Activated CD8-positive, alpha-beta memory T cell treated with anti-CD3 and anti-CD28 coated beads, Interleukin-2, amount 10 ng/mL, durations not matched to agents 7 days and 5 days (primary cell): ENCODE measurements at places on chromosomes 12 and 14. TPM values are rescaled to one million over a fixed set of nuclear protein-coding genes. Genes with fewer than 3 reads are reported as not detected.

PRKD1 gene
- not detected for total RNA-seq

CDKN3 gene
- total RNA-seq, result 96.0 TPM

SIX6 gene
- not detected for total RNA-seq

TSHR gene
- total RNA-seq, result not detected

DNA sequence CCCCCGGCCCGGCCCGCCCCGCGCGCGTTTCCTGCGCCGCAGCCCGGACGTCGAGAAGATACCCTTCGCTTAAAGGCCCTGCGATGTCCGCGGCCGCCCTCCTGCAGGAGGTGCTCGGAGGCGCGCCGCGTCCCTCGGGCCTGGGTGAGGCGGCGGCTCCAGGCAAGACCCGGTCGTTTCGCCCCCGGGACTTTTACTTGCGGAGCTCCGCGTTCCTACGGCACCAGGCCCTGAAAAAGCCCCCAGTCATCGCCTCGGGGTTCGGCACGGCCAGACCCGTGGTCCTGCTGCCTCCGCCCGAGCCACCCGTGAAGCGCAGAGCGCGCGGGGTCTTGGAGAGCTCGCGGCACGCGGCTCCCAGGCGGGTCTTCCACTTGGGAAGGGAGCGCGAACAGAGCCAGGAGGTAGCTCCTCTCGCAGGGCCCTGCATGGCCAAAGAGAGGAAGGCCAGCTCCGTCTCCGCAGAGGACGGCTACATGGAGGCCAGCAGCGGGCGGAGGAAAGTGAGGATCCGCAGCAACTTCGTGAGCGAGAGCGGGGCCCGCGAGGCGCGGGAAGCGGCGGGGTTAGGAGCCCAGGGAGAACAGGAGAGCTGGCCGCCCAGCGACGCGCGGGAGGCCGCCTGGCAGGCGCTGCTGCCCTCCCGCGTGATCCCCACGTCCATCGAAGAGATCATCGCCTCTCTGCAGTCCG lies 26.9 kb downstream of the TTC6 start:
- H3K36me3 ChIP-seq, result no peaks in the 10 kb centered on the region
- no peak overlapping the region for H3K4me3 ChIP-seq
- H3K27ac ChIP-seq, result no peak overlapping the region
- peaks cover 7% of the 10 kb centered on the region for H3K27me3 ChIP-seq
- DNase-seq, result no peak
- H3K4me1 ChIP-seq, result no peaks in the 10 kb centered on the region

- no peak overlapping the region for H3K27ac ChIP-seq
- H3K4me1 ChIP-seq, result peaks cover 27% of the 10 kb centered on the region
- no peak overlapping the region for H3K4me3 ChIP-seq
- H3K36me3 ChIP-seq, result peaks cover 2% of the 10 kb centered on the region
These were observed 3.3 kb upstream of the TMEM117 start for GRCh38 chr12:43832463-43833168.

DNA sequence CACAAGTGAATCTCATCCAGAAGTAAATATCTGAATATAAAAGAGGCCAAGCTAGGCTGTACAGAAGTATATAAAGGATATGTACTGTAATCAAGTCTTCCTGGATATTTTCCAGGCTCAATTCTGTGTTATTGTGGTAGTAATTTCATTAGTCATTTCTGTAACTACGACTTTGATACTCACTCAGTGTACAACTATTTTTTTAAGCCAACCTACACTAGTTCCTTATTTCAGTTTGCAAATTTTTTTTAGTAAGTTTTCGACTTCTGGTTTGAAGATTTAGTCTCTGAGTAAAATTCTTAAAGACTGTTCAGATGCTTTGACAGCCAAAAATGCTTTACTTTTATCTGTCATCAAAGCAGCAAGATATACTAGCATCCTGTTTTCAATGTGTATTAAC lies 130.8 kb downstream of the CAPZA3 start:
- peaks cover 6% of the 10 kb centered on the region for H3K4me1 ChIP-seq
- H3K36me3 ChIP-seq, result no peaks in the 10 kb centered on the region
- H3K27me3 ChIP-seq, result peaks cover 4% of the 10 kb centered on the region
- H3K4me3 ChIP-seq, result no peak overlapping the region

DNA sequence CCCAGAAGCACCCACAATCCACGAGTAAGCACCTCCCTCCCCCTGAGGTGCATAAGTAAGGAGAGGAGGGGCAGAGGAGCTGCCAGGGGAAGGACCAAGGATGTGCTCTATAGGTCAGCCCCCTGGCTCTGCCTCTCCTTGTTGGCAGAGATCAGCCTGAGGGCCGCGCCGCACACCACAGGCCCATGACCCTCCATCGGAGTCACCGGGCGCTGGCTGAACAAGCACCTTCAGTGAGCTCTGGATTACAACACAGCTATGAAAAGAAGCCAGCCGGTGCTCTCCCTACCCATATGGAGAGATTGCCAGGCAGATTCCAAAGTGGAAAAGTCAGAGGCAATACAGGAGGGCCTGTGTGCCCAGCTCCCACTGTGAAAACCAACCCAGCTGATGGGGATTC lies 257.3 kb downstream of the GLT1D1 start:
- no peak overlapping the region for H3K27ac ChIP-seq
- no peak overlapping the region for H3K4me3 ChIP-seq
- no peak for DNase-seq
- no peaks in the 10 kb centered on the region for H3K36me3 ChIP-seq
- H3K27me3 ChIP-seq, result no peaks in the 10 kb centered on the region
- no peaks in the 10 kb centered on the region for H3K4me1 ChIP-seq

GRCh38 chr14:55802986-55803872 lies 223.2 kb downstream of the KTN1 start:
- peaks cover 52% of the 10 kb centered on the region for H3K4me1 ChIP-seq
- H3K36me3 ChIP-seq, result peaks cover 12% of the 10 kb centered on the region
- no peak for DNase-seq
- H3K27me3 ChIP-seq, result no peaks in the 10 kb centered on the region
- H3K4me3 ChIP-seq, result no peak overlapping the region

DNA sequence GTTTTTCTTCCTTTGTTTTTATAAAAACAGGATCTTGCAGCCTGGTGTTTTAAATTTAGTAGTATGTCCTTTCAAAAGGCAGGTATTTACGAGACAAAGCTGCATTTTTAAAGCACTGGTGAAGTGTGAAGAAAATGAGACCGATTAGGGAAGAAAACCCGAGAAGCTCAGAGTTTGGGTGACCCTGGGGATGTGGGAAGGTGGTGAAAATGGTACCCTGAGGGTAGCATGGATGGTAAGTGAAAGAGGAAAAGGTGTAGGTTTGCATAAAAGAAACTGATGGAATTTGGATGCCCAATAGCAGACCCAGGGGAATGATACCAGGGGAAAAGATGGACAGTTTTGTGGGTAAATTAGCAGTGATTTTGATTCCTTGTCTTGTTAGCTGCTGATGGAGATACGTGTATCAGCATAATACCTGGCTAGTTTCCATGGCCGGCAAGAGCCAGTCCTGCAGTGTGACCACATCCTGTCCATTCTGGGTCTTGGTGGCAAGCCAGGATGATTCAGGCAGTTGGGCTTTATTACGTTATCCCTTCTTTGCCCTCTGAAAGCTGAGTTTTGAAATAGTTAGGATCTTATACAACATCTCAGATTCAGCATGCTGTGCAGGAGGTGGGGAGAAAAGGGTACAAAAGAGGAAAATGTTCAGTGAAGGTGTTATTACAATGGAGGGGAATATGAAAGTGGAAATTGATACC lies 8.9 kb downstream of the BICD1 start:
- H3K27me3 ChIP-seq, result no peaks in the 10 kb centered on the region
- H3K4me3 ChIP-seq, result no peak overlapping the region
- DNase-seq, result no peak
- no peak overlapping the region for H3K27ac ChIP-seq

GRCh38 chr14:21109377-21110138 lies 8.7 kb downstream of the TMEM253 start:
- no peak overlapping the region for H3K27ac ChIP-seq
- H3K36me3 ChIP-seq, result no peaks in the 10 kb centered on the region
- H3K4me1 ChIP-seq, result peaks cover 33% of the 10 kb centered on the region
- DNase-seq, result peak; percentile 57
- H3K27me3 ChIP-seq, result no peaks in the 10 kb centered on the region
- H3K4me3 ChIP-seq, result no peak overlapping the region

DNA sequence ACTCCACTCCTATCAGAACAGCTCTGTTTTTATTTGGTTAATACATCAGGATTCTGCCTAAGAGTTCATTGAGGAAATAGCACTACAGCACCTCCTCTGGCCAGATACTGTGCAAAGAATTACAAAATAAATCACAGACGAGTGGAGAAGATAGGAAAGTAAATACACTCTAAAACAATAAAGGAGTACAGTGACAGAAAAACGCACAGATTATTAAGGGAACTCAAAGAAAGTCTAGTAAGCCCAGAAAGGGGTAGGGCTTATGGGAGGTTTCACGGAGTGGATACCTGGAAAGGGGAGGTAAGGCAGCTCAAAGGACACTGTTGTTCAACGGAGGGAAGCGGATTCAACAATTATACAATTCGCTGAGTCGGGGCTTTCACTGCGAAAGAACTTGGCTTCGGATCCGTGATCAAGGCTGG lies 5.5 kb downstream of the OR10AD1 start:
- H3K4me3 ChIP-seq, result peak overlapping the region; percentile 84
- peaks cover 24% of the 10 kb centered on the region for H3K36me3 ChIP-seq
- H3K4me1 ChIP-seq, result peaks cover 35% of the 10 kb centered on the region
- peaks cover 25% of the 10 kb centered on the region for H3K27me3 ChIP-seq
- DNase-seq, result no peak

DNA sequence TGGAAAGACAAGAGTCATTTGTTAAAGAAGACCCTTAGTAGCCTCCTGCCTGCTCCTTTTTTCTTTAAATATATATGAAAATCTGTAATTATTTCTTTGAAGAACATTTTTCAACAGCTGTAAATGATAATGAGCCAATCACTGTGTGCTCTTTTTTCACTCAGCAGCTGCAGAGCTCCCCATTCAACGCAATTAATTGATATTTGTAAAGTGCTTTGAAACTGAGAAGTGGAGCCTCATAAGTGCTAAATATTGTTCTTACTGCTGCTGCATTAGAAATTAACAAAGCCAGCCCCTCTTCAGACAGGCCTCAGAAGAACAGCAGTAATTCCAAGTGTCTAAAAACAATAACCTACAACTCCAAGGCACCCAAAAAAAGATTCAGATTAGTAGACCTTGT lies 224.3 kb downstream of the GXYLT1 start:
- H3K27me3 ChIP-seq, result peaks cover 20% of the 10 kb centered on the region
- H3K27ac ChIP-seq, result no peak overlapping the region
- H3K4me3 ChIP-seq, result no peak overlapping the region
- H3K36me3 ChIP-seq, result no peaks in the 10 kb centered on the region
- no peaks in the 10 kb centered on the region for H3K4me1 ChIP-seq

GRCh38 chr12:64072916-64073575 lies 149.1 kb downstream of the KICS2 start:
- no peak for DNase-seq
- H3K27me3 ChIP-seq, result peaks cover 8% of the 10 kb centered on the region
- H3K27ac ChIP-seq, result no peak overlapping the region

DNA sequence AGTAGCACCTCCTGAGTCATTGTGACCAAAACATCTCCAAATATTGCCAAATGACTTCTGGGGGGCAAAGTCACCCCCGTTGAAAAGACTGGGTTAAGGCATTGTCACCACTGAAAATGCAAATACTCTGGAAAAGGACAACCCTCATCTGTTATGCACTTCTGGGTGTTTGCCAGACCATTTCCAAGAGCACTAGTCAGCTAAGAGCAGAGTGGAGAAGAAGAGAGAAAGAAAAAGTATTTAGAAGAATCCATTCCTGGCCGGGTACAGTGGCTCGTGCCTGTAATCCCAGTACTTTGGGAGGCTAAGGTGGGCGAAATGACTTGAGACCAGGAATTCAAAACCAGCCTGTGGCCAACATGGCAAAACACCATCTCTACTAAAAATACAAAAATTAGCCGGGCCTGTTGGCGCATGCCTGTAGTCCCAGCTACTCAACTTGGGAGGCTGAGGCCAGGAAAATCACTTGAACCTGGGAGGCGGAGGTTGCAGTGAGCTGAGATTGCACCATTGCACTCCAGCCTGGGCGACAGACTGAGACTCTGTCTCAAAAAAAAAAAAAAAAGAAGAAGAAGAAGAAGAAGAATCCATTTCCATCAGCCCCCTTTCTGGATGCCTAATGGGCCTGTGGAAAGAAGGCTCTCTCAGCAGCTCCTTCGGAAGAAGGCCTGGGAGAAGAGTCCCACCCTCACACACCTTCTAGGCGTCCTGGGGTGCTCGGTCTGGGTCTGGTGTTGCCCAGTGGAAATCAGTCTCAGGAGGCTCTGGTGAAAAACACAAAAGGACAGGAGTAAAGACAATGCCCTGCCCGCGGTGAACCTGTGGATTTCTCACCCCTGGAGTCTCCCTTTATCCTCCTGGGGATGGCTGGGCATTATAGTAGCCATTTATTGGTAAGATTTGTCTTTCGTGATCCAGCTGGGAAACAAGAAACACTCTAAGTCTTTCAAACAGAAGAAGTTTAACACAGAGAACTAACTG lies 3.5 kb upstream of the LTBR start:
- DNase-seq, result peak; percentile 19
- H3K27ac ChIP-seq, result no peak overlapping the region
- no peak overlapping the region for H3K4me3 ChIP-seq
- no peaks in the 10 kb centered on the region for H3K36me3 ChIP-seq

- H3K36me3 ChIP-seq, result no peaks in the 10 kb centered on the region
- H3K4me1 ChIP-seq, result peaks cover 10% of the 10 kb centered on the region
- no peak for DNase-seq
- peaks cover 13% of the 10 kb centered on the region for H3K27me3 ChIP-seq
- H3K27ac ChIP-seq, result no peak overlapping the region
These were observed 39.7 kb downstream of the FOS start for GRCh38 chr14:75318353-75318752.

DNA sequence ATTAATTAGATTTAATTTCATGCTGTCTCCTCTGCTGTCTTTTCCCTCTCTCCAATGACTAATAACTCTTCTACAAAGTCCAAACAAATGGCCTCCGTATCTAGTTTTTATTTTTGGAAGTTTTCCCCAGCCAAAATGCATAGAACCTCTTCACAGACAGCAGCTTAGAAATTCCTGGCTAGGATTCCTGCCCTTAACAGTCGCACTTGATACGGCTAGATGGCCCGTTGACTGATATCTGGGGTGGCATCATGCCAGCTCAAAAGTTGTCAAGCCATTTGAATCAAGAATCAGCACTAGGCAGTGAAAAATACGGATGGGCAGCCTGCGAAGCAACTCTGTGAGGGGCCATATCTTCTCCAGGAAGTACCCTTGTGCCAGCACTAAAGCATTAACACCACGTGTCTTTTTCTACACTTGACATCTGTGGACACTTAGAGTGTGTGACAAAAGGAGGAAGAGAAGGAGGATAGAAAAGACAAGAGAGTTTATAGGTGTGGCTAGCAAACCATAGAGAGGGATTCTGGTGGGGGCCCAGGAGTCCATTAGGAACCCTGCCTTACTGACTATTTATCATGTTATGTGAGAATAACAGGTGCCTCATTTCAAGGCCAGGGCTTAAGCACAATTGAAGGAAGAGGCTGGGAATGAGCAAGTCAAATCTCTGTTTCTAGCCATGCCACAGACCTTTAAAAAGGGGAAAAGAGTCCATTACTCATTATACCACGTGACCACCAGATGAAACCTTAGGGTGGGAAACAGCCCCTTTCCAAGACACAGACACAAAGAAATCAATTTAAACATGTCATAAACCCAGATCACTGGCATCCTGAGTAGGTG lies 39.2 kb upstream of the KRR1 start:
- peaks cover 66% of the 10 kb centered on the region for H3K27me3 ChIP-seq
- H3K4me1 ChIP-seq, result peaks cover 3% of the 10 kb centered on the region
- no peak for DNase-seq
- H3K27ac ChIP-seq, result no peak overlapping the region
